ENCODE measurements at places on chromosomes 1 and 21.

DNA sequence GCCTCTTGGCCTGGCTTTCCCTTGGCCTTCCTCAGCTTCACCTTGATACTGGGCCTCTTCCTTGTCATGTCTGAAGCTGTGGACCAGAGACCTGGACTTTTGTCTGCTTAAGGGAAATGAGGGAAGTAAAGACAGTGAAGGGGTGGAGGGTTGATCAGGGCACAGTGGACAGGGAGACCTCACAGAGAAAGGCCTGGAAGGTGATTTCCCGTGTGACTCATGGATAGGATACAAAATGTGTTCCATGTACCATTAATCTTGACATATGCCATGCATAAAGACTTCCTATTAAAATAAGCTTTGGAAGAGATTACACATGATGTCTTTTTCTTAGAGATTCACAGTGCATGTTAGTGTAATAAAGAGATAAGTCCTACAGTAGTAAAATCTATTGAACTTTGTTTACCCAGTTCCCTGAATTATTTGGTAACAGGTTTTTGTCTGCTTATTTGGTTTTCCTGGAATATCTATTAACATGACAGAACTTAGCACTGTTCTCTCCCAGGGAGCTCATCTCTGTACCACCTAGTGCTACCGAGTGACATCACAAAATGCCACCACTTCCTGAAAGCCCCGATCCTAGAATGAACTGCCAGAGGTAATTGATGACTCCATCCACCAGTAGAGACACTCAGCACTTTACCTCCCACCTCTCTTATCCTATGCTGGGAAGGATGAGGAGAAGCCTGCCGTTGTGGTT is 22.2 kb downstream of the UBE2T start:
- no peak for DNase-seq

- DNase-seq = no peak
Measured at GRCh38 chr1:14773396-14774025, 175.0 kb downstream of the KAZN start.

DNA sequence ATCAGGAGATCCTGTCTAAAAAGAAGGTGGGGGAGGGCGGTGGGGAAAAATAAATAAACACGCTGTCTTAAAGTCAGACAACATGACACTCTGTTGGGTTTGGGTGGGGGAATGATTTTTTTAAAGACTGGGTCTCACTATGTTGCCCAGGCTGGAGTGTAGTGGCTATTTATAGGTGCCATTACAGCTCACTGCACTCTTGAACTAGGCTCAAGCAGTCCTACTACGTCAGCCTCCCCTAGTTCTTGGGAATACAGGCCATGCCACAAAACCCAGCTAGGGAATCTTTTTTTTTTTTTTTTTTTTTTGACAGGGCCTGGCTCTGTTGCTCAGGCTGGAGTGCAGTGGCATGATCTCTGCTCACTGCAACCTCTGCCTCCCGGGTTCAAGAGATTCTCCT is 2.4 kb upstream of the SNRPE start:
- no peak for DNase-seq

GRCh38 chr1:198047913-198048312 is 108.9 kb upstream of the NEK7 start:
- DNase-seq = peak; percentile 27

DNA sequence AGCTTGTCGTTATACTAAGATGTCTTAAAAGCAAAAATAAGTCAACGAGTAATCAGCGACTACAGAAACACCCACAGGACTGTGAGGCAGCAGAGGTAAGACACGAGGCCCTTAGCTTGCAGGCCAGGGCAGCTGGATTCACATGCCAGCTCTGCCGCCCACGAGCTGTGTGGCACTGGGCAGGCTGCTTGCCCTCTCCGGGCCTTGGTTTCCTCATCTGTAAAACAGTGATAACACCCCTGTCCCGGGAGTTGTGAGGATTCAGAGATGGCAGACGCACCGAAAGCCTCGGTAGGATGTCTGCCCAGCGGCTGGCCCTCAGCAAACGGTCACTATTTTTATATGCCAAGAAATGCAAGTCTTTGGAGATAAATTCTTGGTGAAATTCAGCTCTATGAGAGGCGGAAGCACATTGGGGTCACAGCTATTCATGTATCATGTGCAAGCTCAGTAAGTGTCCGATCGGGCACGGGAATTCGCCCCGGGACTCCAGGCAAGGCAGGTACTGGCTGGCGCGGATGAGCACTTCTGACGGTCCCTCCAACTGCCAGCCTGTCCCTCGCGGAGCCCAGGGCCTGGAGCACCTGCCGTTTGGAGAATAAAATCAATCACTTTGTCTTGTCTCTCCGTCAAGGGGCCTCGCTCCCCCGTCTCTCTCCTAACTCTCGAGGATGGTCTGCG is 1.1 kb downstream of the C2CD2 start:
- peak; percentile 44 for DNase-seq

DNA sequence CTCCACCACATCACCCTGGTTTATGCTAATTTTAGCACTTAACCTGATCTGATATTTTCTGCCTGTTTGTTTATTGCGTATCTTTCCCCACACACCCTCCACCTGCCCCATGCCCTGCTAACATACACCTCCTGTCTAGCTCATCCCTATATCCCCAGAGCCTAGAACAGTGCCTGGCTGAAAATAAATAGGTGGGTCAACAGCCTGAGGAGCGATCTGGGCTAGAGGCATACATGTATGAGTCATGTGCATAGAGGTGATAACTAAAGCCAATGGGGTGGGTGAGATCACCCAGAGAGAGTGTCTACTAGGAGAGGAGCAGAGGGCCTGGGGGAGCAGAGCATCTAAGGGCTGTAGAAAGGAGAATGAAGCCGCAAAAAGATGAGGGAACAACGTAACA is 2.7 kb downstream of the HTR1D start:
- no peak for DNase-seq

DNA sequence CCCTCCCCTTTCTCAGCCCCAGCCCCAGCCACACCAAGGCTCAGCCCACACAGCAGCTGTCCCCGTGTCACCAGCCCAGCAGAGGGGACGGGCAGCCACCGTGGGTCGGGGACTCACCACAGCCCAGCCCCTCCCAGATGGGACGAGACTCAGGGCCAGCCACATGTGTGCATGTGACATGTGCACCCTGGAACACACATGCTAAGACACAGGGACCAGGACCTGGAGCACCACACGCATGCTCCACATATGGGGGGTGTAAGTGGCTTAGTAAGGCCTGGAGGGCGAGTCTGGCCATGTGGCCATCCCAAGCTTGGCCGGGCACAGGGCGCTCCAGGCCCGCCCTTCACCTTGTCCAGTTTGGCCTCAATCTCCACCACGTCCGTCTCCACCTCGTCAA is 4.0 kb downstream of the ACAP3 start:
- no peak for DNase-seq
